ENCODE measurements at places on chromosomes 7 and 10.

DNA sequence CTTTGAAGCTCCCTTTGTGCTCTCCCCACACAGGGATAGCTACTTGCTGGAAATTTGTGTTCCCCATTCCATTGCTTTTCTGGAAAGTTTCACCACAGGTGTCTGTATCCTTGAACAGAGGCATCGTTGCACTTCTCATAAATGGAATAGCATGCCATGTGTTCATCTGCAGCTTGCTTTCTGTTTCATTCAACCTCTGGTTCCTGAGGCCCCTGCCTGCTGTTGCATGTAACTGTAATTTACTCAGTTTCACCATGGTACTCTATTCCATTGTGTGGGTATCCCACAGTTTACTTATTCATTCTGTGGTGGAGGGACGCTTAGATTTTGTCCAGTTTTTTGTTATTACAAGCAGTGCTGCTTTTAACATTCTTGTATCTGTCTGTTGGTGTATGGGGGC, 32.0 kb downstream of the EEPD1 start:
- no peak for DNase-seq

DNA sequence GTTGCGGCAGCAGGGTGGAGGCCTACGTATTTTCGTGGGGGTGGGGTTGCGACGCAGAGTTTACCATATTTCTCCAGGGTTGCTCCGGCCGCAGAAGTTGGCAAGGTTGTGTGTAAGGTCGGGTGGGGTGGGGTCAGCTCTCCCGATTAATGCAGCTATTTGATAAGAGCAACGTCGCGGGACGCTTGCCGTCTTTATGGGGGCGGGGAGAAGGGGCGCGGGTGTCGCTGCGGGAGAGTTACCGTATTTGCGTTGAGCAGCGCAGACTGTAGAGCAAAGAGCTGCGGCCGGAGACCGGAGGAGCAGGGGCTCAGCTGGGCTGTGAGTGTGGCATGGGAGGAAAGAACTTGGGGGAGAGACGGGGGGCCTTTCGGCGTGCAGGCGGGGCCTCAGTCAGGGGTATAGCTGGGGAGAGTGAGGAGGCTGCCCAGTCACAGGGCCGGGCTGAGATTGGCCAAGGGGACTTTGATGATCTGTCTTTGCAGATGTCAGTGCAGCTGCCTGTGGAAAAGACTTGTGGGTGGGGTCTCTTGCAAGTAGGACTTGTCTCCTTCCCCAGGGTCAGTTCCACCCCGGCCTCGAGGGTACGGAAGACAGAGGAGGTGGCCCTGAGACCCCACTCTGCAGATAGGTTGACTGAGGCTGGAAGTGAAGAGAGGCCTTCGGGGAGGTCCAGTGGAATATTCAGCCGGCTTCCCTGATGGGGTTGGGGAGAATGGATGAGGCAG, 26.6 kb downstream of the ZNF775 start:
- peak; percentile 69 for DNase-seq

GRCh38 chr10:86203162-86203905, 163.3 kb downstream of the GRID1 start:
- peak; percentile 71 for DNase-seq

GRCh38 chr10:99551158-99551557, 18.4 kb downstream of the NKX2-3 start:
- DNase-seq, result no peak

- no peak for DNase-seq
These were observed 61.7 kb downstream of the ICA1 start for GRCh38 chr7:8200316-8200715.

GRCh38 chr10:122343936-122344335, 30.6 kb upstream of the PLEKHA1 start:
- no peak for DNase-seq

DNA sequence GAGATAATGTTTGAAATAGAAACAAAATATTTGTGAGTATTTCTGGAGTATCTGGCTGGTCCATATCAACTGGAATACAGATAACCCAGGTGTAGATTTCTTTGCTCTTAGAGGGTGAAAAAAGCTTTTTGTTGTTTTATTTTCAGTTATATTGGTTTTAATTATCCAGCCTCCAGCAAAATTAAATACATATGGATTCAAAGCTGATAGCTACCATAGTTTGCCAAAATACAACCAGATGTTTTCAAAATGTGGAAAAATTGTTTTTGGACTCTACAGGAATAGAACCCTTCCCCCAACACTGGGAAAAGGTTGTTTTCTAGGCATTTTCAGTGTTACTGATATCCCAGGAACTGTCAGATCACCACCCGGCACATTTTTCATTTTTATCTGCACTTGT, 30.1 kb downstream of the LRRC17 start:
- DNase-seq, result no peak

DNA sequence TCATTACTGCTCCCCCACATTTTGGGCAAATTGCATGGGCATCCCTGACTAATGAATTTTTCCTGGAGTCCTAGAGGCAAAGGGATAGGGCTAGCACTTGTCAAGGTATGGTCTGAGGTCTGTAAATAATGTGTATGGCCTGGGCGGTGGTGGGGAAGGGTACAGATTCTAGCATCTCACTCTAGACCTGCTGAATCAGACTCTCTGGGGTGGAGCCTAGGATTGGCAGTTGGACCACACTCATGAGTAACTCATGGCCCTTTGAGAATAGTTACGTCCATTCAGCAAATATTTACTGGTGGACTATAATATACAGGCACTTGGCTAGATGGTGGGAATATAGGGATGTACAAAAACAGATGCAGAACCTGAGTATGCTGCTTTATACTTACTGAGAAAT, 118.0 kb downstream of the CELF2 start:
- DNase-seq, result no peak

- no peak for DNase-seq
These were observed 40.2 kb downstream of the ZNF783 start for GRCh38 chr7:149302222-149302621.

DNA sequence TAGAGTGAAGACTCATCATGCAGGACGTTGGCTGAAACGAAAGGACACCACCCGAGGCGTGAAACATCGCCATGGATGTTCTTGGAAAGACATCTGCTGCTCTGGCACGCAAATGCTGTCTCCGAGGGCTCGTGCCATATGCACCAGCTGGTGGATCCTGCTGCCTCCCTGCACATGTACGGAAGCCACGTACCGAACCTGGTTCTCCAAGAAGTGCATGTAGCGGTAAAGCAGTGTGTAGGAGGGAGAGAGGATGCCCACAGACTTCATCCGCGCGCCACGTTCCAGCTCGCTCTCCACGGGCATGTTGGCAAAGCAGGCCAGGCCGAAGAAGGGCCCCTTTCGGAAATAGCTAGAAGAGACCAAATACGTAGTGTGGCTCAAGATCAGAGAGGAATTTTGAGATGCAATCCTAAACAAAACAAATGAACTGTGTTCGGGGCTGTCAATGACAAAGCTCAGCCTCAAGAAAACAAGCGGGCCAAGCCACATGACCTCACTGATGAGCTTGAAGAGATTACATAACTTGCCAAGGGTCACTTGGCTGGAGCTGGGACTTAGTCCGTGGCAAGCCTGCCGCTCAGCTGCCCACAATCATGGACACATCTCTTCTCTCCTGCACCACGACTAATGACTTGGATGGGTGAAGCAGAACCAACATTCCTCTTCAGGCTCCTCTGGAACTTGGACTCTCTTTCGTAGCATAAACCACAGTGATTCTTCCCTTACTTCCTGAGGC, 16.5 kb downstream of the DENND11 start:
- no peak for DNase-seq

DNA sequence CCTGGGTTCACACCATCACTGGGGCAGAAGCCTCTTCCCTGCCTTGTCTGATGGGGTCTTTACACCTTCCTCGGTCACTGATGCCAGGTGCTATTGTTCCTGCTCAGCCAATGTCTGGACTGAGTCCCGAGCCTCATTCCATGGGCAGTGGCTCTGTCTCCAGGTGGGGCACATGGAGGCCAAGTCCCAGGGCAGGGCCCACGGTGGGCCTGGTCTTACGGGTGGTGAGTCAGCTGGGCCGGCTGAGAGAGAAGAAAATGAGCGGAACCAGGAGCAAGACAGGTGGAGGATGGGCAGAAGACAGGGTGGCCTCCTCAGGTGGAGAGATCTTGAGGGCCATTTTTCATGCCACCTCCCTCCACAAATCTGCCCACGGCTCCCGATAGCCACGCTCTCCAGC, 131.7 kb upstream of the FAM20C start:
- DNase-seq, result peak; percentile 33

GRCh38 chr7:25967278-25968204, 184.5 kb upstream of the NFE2L3 start:
- no peak for DNase-seq

- DNase-seq, result no peak
These were observed 20.5 kb downstream of the DIP2C start for GRCh38 chr10:668786-669485.

- no peak for DNase-seq
These were observed 38.3 kb downstream of the PDGFA start for GRCh38 chr7:481219-481930.

- DNase-seq, result no peak
These were observed 45.9 kb upstream of the BET1 start for GRCh38 chr7:94050046-94050445.

GRCh38 chr10:102065561-102066398, 631 bp downstream of the HPS6 start:
- peak; percentile 52 for DNase-seq

GRCh38 chr10:690372-691161, 1.1 kb upstream of the DIP2C start:
- DNase-seq, result no peak

GRCh38 chr7:156230576-156230975, 410.0 kb upstream of the RNF32 start:
- no peak for DNase-seq
